ENCODE measurements at places on chromosomes 5 and 9. TPM values are rescaled to one million over a fixed set of nuclear protein-coding genes. Genes with fewer than 3 reads are reported as not detected.

GRCh38 chr5:60512117-60512516 lies 187.8 kb downstream of the DEPDC1B start:
- no peaks in the 10 kb centered on the region for H3K36me3 ChIP-seq
- peaks cover 9% of the 10 kb centered on the region for H3K4me1 ChIP-seq
- no peak for DNase-seq
- H3K27ac ChIP-seq = no peak overlapping the region

DNA sequence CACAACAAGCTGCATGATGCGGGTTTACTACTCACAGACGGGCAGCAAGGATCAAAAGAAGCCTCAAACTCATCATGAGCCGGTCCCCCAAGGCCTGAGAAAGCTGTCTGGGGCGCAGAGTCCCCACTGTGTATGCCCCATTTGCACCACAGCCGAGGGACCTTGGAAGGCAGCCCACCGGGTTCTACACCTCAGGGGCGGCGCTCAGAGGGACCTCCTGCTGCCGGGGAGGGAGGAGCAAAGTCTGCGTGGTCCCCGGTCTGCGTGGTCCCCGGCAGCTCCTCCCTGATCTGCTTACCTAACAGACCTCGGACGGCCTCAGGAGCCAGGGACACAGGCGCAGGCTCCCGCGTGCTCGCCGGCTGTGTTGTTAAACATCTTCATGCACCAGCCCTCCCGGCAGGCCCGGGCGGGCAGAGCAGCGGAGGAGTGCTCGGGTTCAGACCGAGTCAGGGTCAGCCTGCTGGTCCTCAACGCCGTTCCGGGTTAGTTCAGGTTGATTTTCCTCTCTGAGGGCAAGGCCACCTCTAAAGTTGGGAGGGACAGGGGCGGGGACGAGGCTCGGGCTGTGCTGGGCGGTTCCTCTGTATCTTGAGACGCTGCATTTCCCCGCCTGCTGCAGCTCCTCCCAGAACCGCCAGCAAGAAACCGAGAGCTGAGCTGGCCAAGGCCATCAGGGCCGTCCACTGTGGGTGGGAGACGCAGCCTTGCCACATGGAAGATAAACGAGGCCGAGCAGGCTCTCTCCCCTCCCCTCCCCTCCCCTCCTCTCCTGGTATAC lies 74.6 kb downstream of the MRPL36 start:
- no peak for DNase-seq
- H3K27ac ChIP-seq = no peak overlapping the region
- H3K27me3 ChIP-seq = no peaks in the 10 kb centered on the region
- no peaks in the 10 kb centered on the region for H3K36me3 ChIP-seq
- no peak overlapping the region for H3K4me3 ChIP-seq

DNA sequence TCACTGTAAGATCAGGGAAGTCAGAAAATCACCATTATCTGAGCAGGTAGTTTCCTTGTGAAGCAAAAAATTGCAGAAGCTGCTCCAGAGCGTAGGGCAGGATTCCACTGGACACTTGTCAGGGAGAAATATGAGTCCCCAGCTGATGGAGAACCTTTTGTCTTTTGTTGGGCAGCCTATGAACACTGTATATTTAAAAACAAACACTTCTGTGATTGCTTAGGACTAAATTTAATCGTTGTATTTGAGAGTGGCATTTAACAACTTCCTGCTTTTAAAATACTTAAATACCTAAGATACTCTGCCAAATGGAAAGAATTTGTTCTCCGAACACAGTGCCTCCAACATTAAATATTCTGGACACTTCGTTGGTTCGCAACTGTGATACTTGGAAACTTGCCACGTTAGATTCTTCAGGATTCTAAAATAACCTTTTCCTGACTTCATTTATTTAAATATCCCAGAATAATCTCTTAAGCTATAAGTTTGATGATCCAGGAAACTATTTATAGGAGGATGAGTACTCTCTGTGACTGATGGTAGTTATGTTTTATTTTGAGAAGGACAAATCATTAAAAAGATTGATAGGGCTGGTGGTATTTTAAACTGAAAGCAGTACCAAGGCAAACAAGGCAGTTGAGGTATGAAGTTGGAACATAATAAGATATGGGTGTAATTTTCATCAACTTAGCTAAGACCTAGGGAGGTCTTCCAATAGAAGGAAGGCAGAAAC lies 2.7 kb upstream of the HSPA4 start:
- no peaks in the 10 kb centered on the region for H3K36me3 ChIP-seq
- peaks cover 19% of the 10 kb centered on the region for H3K4me1 ChIP-seq
- no peak overlapping the region for H3K27ac ChIP-seq
- H3K27me3 ChIP-seq = no peaks in the 10 kb centered on the region
- H3K4me3 ChIP-seq = no peak overlapping the region

Gene ENTREP1
- not detected for polyA plus RNA-seq

Gene FSD1L
- 3.2 TPM for polyA plus RNA-seq

All from CD14-positive monocyte (primary cell).